ENCODE measurements at places on chromosomes 12 and 14. TPM values are rescaled to one million over a fixed set of nuclear protein-coding genes. Genes with fewer than 3 reads are reported as not detected.
A peak's percentile ranks its signal among the peaks of the same experiment; 100 is the strongest.

DNA sequence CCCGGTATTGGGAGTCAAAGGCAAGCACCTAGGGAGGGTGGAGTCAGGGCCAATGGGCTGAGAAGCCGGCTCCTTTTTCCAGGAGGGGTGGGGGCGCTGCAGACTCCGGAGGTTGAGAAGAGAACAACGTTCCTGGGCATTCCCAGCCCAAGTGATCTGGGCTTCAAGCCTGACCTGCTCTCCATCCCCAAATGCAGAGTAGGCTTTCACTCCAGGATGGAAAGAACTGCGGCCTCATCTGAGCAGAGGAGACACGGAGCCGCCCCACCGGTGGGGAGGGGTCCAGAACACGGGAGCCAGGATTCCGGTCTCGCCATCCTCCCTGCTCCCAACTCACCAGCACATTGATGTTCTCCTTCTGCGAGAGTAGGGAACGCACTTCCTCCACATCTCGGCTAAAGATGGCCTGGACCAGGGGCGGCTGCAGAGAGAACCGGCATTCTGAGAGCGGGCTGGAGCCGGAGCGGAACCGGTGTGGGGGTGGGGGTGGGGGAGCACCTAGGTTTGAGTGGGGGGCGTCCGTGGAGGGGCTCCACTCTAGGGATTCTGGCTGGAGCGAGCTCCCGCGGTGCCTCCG, 605 bp downstream of the ANKRD52 start:
- no peak for DNase-seq
- H3K36me3 ChIP-seq: peaks cover 7% of the 10 kb centered on the region
- peak overlapping the region; percentile 78 for H3K27ac ChIP-seq
- no peaks in the 10 kb centered on the region for H3K27me3 ChIP-seq
- peak overlapping the region; percentile 87 for H3K4me3 ChIP-seq

DNA sequence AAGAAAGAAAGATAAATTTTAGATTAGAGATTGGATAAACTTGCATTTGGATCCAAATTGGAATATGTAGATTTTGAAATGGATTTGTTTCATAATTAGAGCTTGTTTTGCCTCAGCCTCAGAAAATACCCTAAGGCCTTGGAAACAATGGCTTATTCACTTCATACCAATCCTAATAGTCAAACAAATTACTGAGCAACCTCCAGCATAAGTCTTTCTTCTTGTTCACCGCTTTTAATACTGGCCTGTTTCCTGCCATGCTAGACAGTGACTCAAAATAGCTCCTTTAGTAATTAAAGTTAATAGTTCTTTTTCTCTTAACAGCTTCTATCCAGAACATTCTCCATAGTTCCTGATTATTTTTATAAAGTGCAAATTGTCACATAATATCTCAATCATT, 110.9 kb upstream of the DNM1L start:
- peaks cover 2% of the 10 kb centered on the region for H3K4me1 ChIP-seq
- H3K36me3 ChIP-seq: no peaks in the 10 kb centered on the region

- no peaks in the 10 kb centered on the region for H3K4me1 ChIP-seq
- no peak for DNase-seq
- H3K27ac ChIP-seq: no peak overlapping the region
- H3K36me3 ChIP-seq: peaks cover 24% of the 10 kb centered on the region
- no peaks in the 10 kb centered on the region for H3K27me3 ChIP-seq
- H3K4me3 ChIP-seq: no peak overlapping the region
Measured at GRCh38 chr14:64064447-64064846, 211.6 kb downstream of the SYNE2 start.

GRCh38 chr12:57939291-57939690, 2.1 kb upstream of the ATP23 start:
- peaks cover 52% of the 10 kb centered on the region for H3K4me1 ChIP-seq
- no peak overlapping the region for H3K27ac ChIP-seq
- peaks cover 16% of the 10 kb centered on the region for H3K36me3 ChIP-seq
- H3K4me3 ChIP-seq: peak overlapping the region; percentile 23

- H3K4me3 ChIP-seq: no peak overlapping the region
- H3K36me3 ChIP-seq: no peaks in the 10 kb centered on the region
- H3K27ac ChIP-seq: no peak overlapping the region
- DNase-seq: no peak
- no peaks in the 10 kb centered on the region for H3K4me1 ChIP-seq
- no peaks in the 10 kb centered on the region for H3K27me3 ChIP-seq
Measured at GRCh38 chr12:38053113-38053512, 263.5 kb upstream of the ALG10B start.

DNA sequence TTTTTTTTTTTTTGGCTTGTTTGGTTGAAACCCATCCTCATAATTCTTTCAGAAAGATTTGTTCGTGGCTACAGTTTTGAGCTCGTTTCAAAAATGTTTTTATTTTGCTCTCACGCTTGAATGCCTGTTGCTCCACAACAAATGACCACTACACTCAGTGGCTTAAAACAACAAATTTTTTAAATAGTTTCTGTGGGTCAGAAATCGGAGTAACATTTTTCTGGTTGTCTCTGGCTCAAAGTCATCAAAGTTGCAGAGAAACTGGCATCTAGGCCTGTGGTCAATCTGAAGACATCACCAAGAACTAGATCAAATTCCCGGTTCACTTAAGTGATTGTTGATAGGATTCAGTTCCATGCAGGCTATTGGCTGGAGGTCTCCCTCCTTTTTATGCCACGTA, 560.0 kb downstream of the SNAPC1 start:
- no peaks in the 10 kb centered on the region for H3K36me3 ChIP-seq
- no peaks in the 10 kb centered on the region for H3K4me1 ChIP-seq
- no peak overlapping the region for H3K27ac ChIP-seq
- H3K27me3 ChIP-seq: no peaks in the 10 kb centered on the region

DNA sequence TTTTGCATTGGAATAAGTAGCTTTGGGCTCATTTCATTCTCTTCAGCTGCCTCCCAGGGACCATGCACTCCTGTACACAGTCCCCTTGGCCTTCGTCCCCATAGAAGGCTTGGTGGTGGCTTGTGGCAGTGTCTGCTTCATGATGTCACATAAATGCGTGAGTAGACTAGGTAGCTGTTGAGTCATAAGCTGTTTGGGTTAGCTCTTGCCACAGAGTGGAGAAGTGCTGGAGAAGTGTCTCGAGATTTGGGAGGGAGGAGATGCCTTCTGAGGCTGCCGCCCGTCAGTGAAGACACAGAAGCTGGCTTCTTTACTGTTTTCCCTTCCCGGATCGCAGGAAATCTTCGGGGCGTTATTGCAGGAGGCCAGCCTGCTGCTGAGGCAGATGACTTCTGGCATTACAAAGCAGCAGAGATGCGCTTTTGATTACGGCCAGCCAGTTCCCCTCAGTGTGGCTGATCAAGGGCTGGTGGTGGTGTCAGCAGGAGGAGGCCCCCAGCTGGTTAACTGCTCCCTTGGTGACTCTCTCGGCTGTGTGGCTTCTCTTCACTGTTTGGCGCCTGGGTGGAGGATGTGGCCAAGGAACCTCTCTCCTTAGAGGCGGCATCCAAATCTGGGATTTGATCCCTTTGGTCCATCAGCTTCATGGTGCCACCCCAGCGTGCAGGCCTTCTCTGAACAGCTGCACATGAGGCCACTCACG, 67.6 kb downstream of the AACS start:
- no peak overlapping the region for H3K4me3 ChIP-seq
- DNase-seq: no peak
- no peak overlapping the region for H3K27ac ChIP-seq
- no peaks in the 10 kb centered on the region for H3K4me1 ChIP-seq

DNA sequence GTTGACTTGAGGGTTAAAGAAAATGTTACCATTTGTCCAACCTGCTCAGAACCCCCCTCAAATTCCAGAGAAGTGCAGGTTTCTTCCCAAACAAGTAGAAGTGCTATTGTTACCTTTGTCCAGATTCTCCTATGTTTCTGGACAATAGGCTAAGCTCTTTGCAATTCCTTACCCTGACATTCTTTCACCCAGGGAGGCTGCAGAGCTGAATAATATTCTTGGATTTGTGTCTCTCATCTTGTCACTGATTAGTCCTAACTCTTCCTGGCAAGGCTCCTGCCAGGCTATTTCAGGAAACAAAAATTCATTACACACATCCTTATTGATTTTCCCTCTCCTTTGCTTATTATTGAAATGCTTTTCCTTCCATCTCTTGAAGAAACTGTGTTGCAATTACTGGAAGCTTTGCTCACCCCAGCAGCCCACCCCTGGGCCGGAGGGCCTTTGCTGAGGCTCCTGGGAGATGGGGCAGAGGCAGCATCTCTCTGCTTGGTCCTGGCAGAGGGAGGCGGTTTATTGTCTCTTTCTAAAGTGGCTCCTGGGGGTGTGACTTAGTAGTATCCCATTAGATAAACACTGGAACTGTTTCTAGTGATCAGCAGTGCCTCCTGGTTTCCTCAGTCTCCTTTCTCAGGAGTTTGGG, 207.5 kb upstream of the PELI2 start:
- no peak for DNase-seq
- no peaks in the 10 kb centered on the region for H3K4me1 ChIP-seq
- H3K27me3 ChIP-seq: peaks cover 8% of the 10 kb centered on the region
- H3K4me3 ChIP-seq: no peak overlapping the region

The NYNRIN gene
- 0.42 TPM for total RNA-seq

- H3K27ac ChIP-seq: peak overlapping the region; percentile 75
- H3K27me3 ChIP-seq: peaks cover 2% of the 10 kb centered on the region
- H3K4me3 ChIP-seq: peak overlapping the region; percentile 84
- peak; percentile 83 for DNase-seq
- H3K4me1 ChIP-seq: peaks cover 21% of the 10 kb centered on the region
Measured at GRCh38 chr12:32755051-32755653, 545 bp downstream of the YARS2 start.
